H54 (cell line): ENCODE measurements at places on chromosomes 12 and 14.

GRCh38 chr12:92365333-92365732, 219.7 kb upstream of the BTG1 start:
- no peak for DNase-seq

DNA sequence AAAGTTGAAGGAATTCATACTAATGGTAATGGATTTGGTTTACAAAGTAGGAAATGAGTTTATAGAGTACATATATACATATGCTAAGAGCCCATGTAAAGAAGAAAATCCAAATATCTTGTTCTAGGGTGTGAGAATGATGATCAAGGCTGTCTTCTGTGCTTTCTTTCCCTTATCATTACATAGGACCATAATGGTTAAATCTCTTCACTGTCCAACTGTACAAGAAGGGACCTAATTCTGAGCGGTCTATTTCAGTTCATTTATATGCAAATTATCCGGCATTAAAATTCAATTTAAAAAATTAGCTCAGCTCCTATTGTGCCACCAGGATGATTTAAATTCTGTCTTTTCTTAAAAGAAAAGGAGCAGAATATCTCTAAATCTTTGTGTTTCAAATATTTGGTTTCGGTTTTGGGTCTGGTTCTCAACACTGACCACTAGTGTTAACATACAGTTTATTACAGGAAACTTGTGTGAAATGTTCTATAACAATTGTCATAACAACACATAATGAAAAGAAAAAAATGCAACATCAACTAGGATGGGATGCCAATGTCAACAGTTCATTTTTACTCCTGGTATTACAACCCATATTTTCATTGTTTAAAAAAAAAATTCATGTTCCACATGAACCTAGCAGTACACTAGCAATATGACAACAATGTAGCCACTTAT, 16.8 kb downstream of the OR4K1 start:
- DNase-seq, result no peak

DNA sequence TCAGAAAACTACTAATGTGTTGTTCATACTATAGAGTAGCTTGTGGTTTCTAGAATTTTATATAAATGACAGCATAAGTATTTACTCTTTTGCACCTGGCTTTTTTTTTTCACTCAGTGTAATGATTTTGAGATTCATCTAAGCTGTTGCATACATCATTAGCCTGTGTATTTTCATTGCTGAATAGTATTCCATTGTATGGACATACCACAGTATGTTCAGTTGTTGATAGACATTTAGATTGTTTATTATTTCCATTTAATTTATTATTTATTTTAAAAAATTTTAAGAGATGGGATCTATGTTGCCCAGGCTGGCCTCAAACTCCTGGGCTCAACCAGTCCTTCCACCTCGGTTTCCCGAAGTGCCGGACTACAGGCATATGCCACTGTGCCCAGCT, 80.0 kb downstream of the IFT43 start:
- no peak for DNase-seq

DNA sequence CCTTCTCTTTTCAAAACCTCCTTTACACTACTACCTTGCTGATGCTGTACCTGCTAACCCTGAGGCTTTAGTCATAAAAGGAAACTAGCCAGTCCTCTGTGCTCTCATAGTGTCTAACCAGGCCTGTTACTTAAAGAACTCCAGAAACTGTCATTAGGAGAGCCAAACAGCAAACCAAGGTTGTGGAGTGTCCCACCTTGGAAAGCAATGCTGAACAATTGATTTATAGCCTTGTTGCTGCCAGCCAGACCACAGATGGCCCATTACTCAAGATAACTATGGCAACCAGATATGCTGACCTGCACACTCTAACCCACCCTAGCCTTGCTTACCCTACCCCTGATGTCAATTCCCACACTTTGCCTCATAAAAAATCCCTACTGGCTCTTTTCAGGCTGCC, 26.5 kb upstream of the BCAT1 start:
- DNase-seq, result no peak

- no peak for DNase-seq
Observed at GRCh38 chr12:93008044-93008778, 79.1 kb upstream of the EEA1 start.

DNA sequence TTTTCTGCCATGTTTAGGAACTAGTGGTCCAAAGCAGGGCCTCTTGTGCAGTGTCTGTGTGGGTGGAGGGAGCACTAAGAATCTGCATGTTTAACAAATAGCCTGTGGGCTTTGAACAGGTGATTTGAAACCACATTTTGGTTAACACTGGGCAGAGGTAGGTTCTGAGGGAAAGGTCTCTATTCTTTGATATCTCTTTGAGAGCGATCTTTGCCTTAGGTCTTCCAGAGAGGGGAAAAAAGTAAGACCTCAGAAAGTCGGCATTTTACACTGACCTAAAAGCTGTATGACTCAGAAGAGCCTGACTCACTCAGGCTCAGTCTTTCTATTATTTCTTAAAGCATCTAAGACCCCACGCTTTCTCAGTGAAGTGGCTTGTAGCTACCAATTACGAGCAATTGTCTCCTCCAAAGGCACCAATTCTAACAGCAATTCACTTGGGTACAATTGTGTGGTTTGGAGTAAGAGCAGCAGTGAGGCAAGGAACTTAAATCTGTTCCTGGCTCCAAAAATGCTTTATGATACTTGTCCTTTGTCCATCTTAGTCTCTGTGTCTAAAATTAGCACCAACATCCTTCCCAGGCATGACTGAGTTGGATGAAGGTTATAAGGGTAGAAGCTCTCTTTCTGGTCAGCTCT, 8.8 kb downstream of the EIF2B2 start:
- no peak for DNase-seq

DNA sequence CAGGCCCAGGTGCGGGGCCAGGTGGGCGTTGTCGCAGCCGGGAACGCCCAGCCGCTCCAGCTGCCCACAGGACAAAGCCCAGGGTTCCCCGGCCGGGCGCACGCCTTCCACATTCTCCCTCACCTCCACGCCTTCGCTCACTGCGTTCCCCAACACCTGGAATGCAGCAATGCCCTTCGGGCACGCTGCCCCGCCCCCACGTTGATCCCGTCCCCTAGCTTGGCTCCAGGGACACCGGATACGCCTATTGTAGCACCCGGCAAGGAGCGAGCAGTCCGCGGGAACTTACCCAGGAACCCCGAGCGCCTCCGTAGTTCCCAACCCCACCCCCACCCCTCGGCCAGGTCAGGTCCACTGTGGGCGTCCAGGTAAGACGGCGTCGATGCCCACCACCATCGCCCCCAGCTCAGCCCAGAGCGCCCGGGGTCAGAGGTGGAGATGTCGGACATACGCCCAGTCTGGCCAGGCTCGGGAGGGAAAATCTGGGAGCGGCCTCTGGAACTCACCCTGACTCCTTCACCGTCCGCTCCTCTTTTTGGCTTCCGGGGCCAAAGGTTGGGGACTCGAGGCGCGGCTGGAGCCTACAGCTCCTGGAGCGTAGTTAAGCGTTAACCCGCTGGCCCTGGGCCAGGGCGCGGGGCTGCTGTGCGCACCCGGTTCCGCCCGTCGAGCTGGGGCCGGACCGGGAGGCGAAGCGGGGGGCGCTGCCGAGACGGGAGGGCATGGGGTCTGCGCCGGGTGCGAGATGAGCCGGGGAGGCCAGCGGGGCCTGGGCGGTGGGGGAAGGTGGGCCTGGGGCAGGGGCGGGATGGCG, 594 bp upstream of the CEP170B start:
- no peak for DNase-seq

GRCh38 chr14:85948153-85948552, 418.2 kb downstream of the FLRT2 start:
- DNase-seq, result no peak

- no peak for DNase-seq
Observed at GRCh38 chr12:19819231-19819630, 379.9 kb downstream of the AEBP2 start.

- no peak for DNase-seq
Observed at GRCh38 chr12:131391399-131391798, 319.5 kb upstream of the SFSWAP start.

GRCh38 chr14:101757064-101757838, 4.3 kb upstream of the PPP2R5C start:
- DNase-seq, result no peak
